Head of caudate nucleus (tissue), 42 donors: ENCODE measurements at places on chromosomes 2 and 18.

GRCh38 chr2:10883801-10884478 lies 27.8 kb upstream of the KCNF1 start:
- DNase-seq, result no peak

- no peak for DNase-seq
Observed at GRCh38 chr18:5198311-5198710, 1.3 kb upstream of the AKAIN1 start.

GRCh38 chr2:9003366-9003615 lies 193 bp downstream of the MBOAT2 start:
- DNase-seq, result no peak

DNA sequence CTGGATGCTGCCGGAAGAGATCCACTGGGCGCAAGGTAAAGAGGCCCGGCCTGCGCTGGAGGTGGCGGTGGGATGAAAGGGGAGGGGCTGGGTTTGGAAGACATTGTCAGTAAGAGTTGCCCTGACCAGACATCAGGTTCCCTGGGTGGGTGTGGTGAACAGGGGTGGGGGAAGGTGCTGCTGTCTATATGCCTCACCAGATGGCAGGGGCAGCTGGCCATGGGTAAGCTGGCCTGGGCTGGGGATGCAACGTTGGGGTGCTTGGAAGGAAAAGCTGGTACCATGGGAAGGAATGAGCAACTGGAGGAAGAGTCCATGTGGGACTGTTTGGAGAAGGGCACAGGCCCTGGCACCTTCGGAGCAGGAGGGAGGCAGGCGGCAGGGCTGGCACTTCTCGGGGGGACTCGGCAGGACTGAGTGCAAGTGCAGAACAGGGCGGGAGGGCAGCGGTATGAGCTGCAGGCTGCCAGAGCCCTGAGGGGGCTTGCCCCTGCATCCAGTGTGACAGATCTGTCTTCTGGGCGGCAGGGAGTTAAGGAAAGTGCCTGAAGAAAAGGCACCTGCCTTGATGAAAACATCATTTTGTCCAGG lies 146.4 kb downstream of the DYSF start:
- DNase-seq, result no peak

- DNase-seq, result no peak
Observed at GRCh38 chr2:1283871-1284270, 129.4 kb upstream of the TPO start.

- DNase-seq, result peak; percentile 16
Observed at GRCh38 chr2:10048501-10049171, 5.3 kb downstream of the KLF11 start.

DNA sequence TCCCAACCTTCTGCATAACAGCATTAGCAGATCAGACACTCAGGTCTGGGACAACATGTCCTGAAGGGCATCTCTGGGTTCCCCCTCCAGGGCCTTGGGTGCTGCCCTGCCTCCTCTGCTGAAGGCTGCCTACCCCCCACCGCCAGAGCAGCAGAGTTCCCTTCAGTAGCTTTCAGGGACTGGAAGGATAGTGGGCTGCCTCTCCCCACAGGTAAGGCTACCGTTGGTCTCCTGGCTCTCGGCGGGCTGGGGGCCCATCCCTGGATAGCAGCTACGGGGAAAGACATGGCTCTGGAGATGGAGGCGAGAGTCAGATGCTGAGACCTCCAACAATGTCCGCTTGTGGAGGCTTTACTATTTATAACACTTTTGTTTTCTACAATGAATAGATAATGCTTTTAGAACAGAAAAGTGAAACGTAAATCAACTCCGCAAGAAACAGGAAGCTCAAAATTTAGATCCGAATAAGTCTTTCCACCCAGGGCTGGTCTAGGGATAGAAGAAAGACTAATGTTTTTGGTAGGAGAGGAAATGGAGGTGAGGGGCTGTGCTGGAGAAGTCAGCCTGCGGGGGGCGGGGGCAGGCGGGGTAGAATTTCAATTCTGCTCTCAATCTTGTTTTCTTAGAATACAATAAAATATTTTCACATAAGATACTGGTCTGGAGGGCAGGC lies 58.4 kb downstream of the ARL4C start:
- DNase-seq, result no peak

DNA sequence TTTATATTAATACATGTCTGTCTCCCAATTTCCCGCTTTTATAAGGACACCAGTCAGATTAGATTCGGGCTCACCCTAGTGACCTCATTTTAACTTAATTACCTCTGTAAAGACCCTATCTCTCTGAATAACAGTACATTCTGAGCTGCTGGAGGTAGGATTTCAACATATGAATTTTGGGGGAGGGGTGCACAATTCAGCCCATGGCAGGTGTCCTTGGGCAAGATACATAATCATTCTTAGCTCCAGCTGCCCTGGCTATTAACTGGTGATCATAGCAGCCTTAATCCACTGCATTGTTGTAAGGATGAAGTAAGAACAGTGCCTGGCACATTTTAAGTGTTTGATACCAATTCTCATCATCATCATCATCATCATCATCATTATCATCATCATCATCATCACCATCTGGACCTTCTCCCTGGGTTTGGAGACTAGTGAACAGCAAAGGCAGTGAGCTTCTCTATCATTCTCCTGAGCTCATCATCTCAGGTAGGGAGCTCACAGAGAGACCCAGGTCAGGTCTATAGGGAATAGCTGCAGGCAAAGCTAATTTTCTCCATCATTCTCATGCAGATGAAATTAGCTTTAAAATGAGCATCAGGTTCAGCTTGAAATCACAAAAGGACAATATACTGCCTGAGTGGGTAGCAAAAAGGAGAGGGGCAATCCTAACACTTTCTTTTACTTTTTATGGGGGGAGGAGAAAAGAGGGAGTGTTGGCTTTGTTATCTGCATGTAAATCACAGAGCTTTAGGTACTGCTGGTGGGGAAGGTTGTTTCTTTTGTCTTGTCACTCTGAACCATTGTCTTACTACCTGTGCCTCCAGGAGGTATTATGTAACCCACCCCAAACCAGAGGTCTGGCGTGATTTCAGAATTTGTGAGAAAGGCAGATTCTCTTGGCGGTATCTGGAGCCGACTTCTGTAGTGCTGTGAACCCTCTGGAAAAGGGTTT lies 125.5 kb upstream of the SPRED2 start:
- DNase-seq, result no peak

DNA sequence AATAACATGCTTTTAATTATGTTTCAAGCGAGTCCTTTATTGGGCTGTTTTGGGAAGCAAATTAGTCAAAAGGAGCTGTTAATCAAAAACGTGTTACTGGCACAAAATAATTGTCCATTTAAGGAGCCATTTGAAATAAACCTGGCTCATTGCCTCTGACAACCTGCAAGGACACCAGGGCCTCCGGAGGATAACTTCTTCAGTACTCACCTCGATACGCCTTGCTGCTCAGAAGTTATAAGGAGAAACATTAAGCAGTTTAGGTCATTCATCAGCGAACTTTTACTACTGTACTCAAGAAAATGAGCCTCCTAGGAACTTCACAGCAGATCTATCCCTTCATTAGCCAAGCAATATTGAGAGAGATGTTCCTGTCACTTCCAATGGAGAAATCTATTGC lies 1579.2 kb upstream of the ACVR2A start:
- no peak for DNase-seq

GRCh38 chr2:1489486-1489885 lies 76.2 kb downstream of the TPO start:
- DNase-seq, result no peak

GRCh38 chr2:147657086-147658000 lies 187.5 kb upstream of the ACVR2A start:
- no peak for DNase-seq

GRCh38 chr2:44897406-44897805 lies 44.1 kb upstream of the SIX3 start:
- DNase-seq, result no peak

DNA sequence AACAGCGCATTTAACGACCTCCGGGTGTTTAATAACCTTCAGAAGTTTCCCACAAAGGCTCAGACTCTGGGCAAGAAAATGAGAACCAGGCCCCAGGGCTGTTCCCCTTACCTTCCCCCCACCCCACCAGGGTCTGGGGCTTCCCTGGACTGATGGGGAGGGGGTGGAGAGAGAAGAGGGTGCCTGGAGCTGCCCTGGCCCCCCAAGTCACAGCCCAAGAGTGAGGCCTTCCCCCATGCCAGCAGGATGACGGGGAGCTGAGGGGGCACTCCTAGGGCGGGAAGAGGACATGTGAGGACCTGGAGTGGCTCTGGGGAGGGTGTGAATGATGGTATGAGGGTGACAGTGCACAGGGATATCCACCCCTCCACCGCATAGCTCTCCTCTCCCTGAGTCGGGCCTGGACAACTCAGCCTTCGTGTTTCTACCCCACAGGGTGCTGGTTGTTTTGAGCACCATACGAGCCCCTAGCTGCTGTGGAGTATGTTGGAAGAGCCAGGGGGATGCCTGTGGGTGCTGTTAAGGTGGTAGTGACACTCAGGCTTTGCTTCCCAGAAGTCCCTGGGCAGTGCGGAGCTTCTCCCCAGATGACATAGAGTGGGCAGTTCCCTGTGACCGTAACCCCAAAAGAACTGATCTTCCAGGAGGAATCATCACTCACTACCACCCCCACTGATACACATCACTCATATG lies 3.9 kb downstream of the PKDCC start:
- no peak for DNase-seq

GRCh38 chr2:19751631-19752030 lies 150.2 kb downstream of the TTC32 start:
- DNase-seq, result no peak

DNA sequence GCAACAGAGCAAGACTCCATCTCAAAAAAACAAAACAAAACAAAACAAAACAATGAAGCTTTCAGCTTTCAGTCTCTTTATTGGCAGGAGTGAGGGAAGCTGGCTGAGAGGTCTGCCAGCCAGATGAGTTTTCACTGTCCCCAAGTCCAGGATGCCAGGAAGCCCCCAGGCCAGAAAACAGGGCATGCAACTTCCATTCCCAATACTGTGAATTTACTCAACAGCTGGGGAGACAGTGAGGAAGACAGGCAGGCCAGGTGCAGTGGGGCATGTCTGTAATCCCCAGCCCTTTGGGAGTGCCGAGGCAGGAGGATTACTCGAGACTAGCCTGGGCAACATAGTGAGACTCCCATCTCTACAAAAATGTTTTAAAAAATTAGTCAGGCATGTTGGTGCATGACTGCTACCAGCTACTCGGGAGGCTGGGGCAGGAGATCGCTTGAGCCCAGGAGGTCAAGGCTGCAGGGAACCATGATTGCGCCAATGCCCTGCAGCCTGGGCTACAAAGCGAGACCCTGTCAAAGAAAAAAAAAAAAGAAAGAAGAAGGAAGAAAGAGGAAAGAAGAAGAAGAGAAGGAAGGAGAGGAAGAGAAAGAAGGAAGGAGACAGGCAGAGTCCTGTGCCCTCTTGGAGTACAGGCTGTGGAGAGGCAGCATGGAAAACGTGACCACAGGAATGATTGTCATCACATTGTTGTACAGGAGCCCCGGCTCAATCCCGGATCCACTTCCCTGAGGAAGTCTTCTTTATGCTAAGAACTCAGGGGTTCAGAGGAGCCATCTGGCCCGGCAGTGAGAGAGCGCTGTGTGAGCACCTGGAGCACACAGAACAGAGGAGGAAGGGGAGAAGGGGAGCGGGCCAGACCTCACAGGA lies 29.2 kb upstream of the POMC start:
- no peak for DNase-seq

DNA sequence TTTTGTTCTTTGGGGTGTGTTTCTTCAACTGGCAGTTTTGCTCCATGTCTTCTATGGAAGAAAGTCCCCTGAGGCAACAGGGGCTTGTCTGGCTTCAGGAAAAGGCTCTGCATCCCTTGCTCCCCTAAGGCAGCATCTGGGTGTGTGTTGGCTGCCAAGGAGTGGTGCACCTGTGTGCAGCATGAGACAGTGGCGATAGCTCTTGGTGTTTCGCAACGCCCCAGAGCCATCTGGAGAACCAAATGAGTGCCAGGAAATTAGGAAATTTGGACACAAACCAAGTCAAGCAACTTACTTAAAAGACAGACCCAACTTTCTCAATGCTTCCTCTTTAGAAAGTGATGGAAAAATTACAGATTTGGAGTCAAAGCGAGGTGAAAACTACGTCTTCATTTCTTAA lies 1044.4 kb upstream of the CNTNAP5 start:
- DNase-seq, result no peak

GRCh38 chr2:41847744-41848441 lies 199.9 kb upstream of the PKDCC start:
- no peak for DNase-seq

DNA sequence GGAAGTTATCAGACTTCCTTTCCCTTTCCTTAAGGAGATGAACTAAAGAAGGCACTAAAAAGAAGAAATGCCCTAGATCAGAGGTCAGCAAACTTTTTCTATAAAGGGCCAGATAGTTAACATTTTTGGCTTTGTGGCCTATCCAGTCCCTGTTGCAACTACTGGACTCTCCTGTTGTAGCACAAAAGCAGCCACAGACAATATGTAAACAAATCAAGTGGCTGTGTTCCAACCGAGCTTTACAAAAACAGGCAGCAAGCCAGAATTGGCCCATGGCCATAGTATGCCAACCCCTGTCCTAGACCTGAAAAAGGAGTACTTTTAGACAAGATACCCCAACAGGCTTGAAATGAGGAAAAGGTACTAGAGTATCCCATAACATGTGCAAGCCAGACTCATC lies 10.9 kb downstream of the NHEJ1 start:
- no peak for DNase-seq

GRCh38 chr2:31054842-31055388 lies 83.3 kb downstream of the GALNT14 start:
- DNase-seq, result no peak
